Stimulated activated CD4-positive, alpha-beta T cell treated with anti-CD3 and anti-CD28 coated beads, Interleukin-1b, Interleukin-23, amount 100 ng/mL, for 4 hours (primary cell): ENCODE measurements at places on chromosomes 12 and 14.

DNA sequence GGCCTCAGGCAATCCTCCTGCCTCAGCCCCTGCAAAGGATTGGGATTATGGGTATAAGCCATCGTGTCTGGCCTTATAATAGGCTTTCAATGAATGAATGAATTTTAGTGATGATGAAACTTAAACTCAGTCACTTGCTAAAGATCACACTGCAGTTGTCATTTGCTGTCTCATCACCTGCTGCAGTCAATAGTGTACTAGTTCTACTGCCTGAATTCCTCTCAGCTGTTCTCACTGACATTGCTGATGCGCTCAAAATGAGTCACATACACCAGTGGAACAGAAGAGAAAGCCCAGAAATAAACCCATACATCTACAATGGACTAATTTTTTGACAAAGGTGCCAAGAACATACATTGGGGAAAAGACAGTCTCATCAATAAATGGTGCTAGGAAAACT, 5.6 kb upstream of the SYNJ2BP start:
- no peak for DNase-seq

DNA sequence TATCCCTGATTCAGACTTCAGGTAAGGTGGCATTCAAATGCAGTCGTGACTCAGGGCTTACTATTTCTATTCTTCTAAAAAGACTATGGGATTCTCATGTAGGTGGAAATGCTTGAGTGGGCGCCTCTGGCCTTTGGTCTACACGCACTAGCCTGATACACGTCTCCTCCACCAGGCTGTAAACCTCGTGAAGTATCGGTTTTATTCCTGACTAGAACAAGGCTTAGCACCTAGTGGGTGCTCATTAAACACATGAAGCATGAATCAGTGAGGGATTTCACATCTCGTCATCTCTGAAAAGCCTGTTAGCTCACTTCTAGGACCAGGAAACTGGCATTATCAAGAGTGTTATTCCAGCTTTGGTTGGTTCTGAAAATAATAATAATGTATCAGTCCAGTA, 17.7 kb upstream of the HNF1A start:
- DNase-seq: no peak

- DNase-seq: no peak
Observed at GRCh38 chr12:29961231-29961630, 177.5 kb upstream of the TMTC1 start.

- no peak for DNase-seq
Observed at GRCh38 chr14:70698288-70698687, 56.6 kb downstream of the TTC9 start.

DNA sequence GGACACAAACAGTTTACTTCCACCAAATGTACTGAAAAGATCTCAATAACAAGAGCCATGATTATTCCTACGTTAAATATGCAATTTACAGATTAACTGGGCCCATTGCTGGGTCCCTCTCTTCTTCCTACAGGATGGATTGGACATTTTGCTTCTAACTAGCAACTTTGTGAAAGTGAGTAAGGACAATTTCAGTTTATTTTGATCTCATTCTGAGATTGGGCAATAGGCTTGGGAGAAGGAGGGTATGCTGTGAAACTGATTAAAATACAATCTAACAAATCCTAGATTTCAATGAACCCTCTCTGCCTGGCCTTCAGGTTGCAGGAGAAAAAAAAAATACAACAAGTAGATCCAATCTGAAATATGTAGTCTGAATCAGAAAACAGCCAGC, 121.5 kb downstream of the PRKD1 start:
- DNase-seq: no peak

- DNase-seq: no peak
Observed at GRCh38 chr12:45051572-45052125, 750 bp upstream of the DBX2 start.

DNA sequence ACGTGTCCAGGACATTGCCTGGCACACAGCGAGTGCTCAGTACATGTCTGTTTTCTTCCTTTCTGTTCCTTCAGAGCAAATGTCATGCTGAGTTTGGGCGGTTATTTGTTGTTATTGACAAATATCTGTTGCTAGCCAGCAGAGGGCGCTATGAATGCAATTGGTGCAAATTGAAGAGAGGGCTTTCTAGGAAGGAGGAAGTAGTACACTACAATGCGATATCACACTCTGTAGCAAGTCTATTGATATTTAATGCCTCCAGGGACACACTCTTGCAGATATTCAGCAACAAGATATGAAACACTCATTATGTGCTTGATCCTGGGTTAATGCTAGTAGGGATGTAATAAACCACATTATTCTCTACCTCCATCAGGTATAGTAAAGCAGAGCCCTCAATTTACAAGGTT, 267.3 kb upstream of the SRRM4 start:
- no peak for DNase-seq

DNA sequence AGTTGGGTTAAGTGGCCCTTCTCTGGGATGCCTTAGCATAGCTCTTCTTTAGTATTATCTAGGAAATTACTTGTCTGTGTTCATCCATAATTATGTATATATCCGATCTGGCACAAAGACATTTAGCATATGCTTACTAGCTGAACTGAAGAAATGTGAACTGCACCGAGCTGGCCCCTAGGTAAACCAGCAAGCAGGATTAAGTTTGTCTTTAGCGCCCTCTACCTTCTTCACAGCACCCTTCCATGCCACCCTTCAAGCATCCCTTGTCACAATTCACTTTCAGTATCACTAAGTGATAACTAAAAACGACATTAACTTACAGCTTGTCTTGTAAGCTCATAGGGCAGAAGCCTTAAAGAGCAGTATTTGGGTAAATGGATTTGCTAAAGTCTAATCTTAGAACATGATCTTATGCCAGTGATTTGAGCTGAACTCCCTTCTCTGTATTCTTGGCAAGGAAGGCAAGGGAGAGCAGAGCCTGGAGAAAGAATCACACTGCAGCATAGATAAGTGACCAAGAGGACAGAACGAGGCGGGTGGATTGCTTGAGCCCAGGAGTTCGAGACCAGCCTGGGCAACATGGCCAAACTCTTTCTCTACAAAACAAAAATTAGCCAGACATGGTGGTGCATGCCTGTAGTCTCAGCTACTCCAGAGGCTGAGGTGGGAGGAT, 2.6 kb upstream of the HAL start:
- DNase-seq: peak; percentile 27

GRCh38 chr12:25896981-25897380, 61.5 kb upstream of the RASSF8 start:
- DNase-seq: no peak

DNA sequence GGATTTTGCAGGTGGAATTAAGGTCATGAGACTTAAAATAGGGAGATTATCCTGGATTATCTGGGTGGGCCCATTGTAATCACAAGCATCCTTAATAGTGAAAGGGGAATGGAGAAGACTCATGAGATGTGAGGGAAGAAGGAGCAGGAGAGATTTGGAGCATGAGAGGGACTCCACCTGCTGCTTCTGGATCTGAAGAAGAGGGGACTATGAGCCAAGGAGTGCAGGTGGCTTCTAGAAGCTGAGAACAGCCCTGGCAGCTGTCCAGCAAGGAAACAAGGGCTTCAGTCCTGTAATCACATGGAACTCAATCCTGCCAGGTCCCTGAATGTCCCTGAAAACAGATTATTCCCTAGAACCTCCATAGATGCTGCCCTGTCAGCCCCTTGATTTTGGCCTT, 67.8 kb downstream of the PELI2 start:
- DNase-seq: no peak

DNA sequence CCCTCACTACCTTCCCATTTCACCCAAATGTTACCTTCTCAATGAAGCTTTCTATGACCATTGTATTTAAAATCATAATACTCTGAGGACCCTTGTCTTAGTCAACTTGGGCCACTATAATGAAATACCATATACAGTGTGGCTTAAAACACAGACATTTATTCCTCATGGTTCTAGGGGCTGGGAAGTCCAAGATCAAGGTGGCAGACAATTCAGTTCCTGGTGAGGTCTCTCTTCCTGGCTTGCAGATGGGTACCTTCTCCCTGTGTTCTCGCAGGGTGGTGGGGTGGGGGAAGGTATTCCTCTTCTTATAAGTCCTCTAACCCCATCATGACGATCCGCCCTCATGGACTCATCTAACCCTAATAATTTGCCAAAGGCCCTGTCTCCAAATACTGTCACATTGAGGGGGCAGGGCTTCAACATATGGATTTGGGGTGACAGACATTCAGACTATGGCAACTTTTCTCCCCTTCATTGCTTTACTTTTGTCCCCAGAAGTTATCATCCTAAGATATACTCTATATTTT, 163.7 kb upstream of the PWP1 start:
- DNase-seq: no peak

- no peak for DNase-seq
Observed at GRCh38 chr12:123071099-123071800, 79.6 kb downstream of the PITPNM2 start.

GRCh38 chr12:76083246-76083903, 1.1 kb downstream of the NAP1L1 start:
- no peak for DNase-seq

DNA sequence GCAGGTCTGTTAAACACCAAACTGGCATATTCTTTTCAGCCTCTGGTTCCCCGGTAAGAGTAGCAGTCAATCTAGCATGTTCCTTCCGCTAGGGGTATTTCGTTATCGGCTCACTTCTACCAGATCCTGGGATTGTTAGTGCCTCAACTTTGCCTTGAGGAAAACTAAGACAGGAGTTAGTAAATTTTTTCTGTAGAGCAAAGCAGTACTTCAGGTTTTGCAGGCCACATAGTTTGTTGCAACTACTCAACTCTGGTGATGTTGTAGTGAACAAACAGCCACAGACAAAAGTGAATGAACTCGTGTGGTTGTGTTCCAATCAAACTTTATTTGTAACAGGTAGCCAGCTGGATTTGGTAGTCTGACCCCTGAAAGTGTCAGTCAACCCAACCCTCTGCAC, 6.3 kb upstream of the CDH24 start:
- DNase-seq: no peak

DNA sequence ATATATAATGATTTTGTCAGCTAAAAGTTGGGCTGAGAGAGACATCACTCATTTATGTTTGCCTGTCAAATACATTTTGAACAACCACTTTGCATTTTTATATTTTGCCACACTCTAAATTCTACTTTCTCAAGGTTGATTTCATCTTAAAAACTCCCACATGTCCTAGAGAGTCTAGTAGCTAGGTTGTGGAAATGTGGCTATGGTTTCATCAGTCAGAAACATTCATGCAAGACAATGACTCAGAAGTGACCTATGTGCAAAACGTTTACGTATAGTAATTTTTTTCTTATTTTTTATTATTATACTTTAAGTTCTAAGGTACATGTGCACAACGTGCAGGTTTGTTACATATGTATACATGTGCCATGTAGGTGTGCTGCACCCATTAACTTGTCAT, 27.4 kb upstream of the PRKD1 start:
- no peak for DNase-seq

GRCh38 chr12:53425515-53426150, 2.0 kb downstream of the AMHR2 start:
- DNase-seq: no peak

- DNase-seq: peak; percentile 44
Observed at GRCh38 chr14:39432619-39433451, 602 bp upstream of the FBXO33 start.

- no peak for DNase-seq
Observed at GRCh38 chr12:49126852-49127763, 4.1 kb downstream of the TUBA1B start.
